CD4-positive, alpha-beta T cell treated with Interleukin-4 for 1 hour (primary cell): ENCODE measurements at places on chromosomes 16 and 17.

- DNase-seq: no peak
Measured at GRCh38 chr16:50880926-50881325, 139.0 kb downstream of the CYLD start.

DNA sequence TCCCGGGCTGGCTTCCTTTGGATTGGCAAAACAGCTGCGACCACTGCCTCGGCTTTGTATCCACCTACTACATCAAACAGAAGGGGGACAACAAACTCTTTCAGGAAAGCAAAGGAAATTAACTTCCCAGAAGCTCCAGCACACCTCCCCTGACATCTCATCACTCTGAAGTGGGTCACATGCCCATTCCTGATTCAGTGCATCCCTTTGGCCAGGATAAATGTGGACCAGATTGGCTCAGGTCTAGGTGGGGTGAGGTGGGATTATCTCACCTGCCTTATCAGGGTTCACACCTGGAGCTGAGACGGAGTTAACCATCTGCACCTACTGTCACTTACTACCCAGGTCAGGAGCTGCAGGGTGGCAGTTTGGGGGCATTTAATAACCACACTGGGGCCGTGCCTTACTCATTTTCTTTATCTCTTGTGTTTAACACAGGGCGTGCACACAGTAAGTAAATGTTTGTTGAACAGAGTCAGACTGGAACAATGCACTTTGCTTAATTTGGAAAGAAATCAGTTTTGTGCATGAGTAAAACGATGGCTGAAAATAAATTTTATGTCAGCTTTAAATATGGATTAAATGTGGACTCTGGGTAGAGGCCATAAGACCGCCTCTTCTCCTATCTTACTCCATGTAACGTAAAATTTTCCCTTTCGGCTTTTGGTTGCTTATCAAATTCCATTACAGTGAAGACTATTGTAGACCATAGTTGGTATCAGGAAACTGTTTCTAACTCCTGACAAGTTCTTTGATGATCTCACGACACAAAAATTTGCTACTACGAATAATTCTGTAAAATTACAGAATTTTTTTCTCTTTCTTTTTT lies 36.0 kb downstream of the IQCK start:
- no peak for DNase-seq

DNA sequence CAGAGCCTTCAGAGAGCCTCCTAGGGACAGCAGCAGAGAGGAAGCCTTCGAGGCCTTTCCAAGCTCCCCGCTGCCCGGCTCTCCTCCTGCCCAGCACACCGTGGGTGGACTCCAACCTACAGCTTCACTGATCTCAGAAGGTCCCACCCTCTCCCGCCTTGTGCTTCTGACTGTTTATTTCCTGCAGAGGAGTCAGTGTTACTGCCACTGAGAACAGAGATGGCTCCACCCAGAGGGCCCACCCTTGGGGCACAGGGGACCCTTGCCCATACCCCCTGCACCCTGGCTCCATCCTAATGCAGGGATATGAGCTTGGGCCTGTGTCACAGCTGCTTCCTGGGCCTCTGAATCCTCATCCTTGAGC lies 52.8 kb upstream of the TOB1 start:
- DNase-seq: peak; percentile 44

GRCh38 chr16:17230932-17231581 lies 239.7 kb downstream of the XYLT1 start:
- no peak for DNase-seq

DNA sequence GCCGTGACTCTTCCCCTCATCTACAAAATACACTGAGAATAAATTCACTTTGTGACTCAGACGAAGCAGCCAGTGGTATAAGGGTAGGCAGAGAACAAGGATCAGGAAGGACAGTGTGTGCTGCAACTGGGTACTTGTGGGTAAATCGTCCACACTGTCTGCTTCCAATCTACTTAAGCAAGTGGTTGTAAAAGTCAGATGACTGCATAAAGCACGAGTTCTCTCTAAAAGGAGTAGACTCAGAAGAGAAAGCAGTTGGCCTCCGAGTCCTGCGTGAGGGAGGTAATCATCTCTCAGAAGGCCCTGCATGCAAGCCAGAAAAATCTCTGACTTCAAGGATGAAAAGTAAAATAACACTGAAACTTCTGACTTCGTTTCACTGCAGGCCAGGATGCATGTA lies 43.1 kb downstream of the ANKFY1 start:
- DNase-seq: no peak

DNA sequence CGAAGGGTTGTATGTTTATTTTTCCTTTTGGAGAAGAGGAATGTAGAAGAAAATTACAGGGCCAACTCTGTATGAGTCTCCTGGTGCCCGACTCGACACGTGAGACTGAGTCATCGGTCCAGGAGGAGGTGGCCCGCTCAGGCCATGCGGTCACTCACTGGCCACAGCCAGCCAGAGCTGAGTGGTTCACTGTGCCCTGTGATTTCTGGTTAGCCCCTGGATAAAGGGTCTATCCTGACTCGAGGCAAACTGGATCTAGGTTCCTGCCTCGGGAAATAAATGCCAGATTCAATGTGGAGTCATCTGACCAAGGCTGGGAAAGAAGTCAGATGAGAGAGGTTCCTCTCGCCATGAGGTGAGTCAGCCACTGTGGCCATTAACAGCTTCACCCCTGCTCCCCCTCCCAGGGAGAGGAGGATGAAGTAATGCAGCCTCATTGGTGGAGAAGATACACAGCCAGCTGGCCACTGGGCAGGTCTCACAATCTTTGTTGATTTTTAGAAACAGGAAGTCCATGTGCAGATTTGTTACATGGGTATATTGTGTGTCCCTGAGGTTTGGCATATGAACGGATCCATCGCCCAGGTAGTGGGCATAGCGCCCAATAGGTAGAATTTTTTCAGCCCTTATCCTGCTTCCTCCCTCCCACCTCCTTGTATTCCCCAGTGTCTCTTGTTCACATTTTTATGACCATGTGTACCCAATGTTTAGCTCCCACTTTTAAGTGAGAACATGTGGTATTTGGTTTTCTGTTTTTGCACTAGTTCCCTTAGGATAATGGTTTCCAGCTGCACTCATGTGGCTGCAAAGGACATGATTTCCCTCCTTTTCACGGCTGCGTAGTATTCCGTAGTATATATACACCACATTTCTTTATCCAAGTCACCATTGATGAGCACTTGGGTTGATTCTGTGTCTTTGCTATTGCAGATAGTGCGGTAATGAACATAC lies 21.7 kb upstream of the USP36 start:
- DNase-seq: peak; percentile 72

GRCh38 chr17:18992454-18993130 lies 12.0 kb downstream of the FAM83G start:
- DNase-seq: peak; percentile 70

GRCh38 chr16:50263940-50264929 lies 2.1 kb upstream of the ADCY7 start:
- no peak for DNase-seq

GRCh38 chr16:10122546-10122945 lies 59.7 kb downstream of the GRIN2A start:
- no peak for DNase-seq

DNA sequence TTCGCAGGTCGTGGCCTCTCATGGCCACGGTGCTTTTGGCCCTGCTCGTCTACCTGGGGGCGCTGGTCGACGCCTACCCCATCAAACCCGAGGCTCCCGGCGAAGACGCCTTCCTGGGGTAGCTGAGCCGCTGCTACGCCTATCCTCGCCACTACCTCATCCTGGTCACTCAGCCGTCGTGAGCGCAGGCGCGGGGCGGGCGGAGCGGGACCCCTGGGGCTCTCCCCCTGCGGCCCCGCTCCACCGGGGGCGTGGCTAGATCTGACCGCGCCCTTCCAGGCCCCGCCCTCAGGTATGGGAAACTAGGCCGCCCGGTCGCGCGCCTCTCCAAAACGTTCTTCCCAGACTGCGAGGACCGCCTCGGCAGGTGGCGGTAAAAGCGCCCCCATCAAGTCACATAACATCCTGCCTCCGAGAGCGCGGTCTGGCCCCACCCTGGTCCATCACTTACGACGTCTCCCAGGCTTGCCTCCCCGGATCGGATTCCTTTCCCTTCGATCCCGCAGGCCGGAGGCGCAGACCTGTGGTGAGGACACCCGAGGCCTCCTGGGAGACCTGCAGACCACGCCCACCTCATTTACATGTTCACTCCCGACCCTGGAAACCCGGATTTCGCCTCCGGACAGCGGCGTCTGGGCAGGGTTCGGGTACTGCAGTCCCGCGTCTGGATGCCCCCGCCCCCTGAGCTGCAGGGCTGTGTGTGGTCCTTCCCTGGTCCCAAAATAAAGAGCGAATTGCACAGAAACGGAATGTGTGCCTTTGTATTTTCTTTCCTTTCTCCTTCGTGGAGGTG lies 91.5 kb upstream of the TMEM97 start:
- DNase-seq: no peak

- no peak for DNase-seq
Measured at GRCh38 chr16:70494202-70494770, 29.1 kb downstream of the COG4 start.

- DNase-seq: no peak
Measured at GRCh38 chr16:72989579-72990551, 58.1 kb downstream of the ZFHX3 start.

DNA sequence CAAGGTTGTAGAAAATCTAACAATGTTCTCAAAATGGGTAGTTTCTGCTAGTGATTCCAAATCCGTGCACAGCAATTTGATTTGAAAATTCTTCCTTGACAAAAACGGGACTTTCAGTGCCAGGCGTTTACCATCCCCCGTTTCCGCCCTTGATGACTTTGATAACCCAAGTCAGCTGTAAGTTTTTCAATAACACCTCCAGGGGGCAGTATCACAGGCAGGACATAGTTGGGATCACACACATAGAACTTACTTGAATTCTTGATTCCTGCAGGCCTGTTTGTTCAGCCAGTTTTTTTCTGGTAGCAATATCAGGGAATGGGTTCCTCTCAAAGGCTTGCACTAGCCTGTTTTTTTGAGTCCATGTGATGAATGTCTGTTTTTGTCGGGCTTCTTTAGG lies 5.6 kb downstream of the DUXB start:
- no peak for DNase-seq

GRCh38 chr17:64091571-64091970 lies 38.4 kb downstream of the ERN1 start:
- DNase-seq: no peak

- no peak for DNase-seq
Measured at GRCh38 chr16:19697756-19698318, 20.2 kb downstream of the KNOP1 start.

DNA sequence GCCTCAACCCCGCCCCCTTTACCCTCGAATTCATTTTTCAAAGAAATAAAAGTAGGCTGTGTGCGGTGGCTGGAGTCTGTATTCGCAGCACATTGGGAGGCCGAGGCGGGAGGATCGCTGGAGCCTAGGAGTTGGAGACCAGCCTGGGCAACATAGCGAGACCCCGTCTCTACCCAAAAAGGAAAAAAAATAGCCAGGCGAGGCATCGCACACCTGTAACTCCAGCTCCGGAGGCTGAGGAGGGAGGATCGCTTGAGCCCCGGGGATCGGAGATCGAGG lies 671 bp upstream of the TOP2A start:
- DNase-seq: no peak

DNA sequence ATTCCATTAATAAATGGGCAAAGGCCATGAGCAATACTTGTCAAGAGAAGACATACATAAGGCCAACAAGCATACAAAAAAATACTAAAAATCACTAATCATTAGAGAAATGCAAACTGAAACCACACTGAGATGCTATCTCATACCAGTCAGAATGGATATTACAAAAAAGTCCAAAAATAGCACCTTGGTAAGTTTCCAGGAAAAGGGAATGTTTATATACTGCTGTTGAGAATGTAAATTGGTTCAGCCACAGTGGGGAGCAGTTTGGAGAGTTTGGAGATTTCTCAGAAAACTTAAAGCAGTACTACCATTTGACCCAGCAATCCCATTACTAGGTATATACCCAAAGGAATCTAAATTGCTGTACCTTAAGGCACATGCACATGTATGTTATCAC lies 467.7 kb downstream of the CDH11 start:
- DNase-seq: no peak

GRCh38 chr17:32813021-32813420 lies 63.9 kb downstream of the MYO1D start:
- DNase-seq: no peak

- DNase-seq: no peak
Measured at GRCh38 chr17:49820773-49821172, 27.1 kb downstream of the TAC4 start.

- no peak for DNase-seq
Measured at GRCh38 chr17:2560658-2561057, 32.8 kb upstream of the PAFAH1B1 start.

GRCh38 chr17:3937359-3937758 lies 21.1 kb upstream of the P2RX1 start:
- DNase-seq: no peak

GRCh38 chr16:14334366-14335080 lies 263.4 kb downstream of the MRTFB start:
- no peak for DNase-seq
